Activated naive CD4-positive, alpha-beta T cell treated with anti-CD3 and anti-CD28 coated beads for 36 hours (primary cell): ENCODE measurements at places on chromosomes 13 and 19. TPM values are rescaled to one million over a fixed set of nuclear protein-coding genes. Genes with fewer than 3 reads are reported as not detected.

Gene MAP2K2
- 103 TPM for total RNA-seq

Gene TMIGD2
- total RNA-seq = 21.2 TPM

Gene C1QTNF9B
- not detected for total RNA-seq

Gene KLK6
- not detected for total RNA-seq

Gene NLRP4
- total RNA-seq = not detected

Gene GNG7
- 0.74 TPM for total RNA-seq

Gene GPR4
- total RNA-seq = not detected

Gene ZIM2
- total RNA-seq = not detected

Gene OR7A5
- not detected for total RNA-seq

Gene LILRB4
- not detected for total RNA-seq

Gene NCR1
- not detected for total RNA-seq

Gene SYMPK
- total RNA-seq = 97.4 TPM

Gene EFNA2
- not detected for total RNA-seq

Gene DIAPH3
- total RNA-seq = 24.3 TPM

Gene RUBCNL
- 3.7 TPM for total RNA-seq

Gene FPR1
- total RNA-seq = not detected

Gene TMEM255B
- total RNA-seq = 1.1 TPM

Gene PGLYRP1
- total RNA-seq = not detected

Gene PRR19
- total RNA-seq = 0.43 TPM
